ENCODE measurements at places on chromosomes 4 and X.
A peak's percentile ranks its signal among the peaks of the same experiment; 100 is the strongest.

DNA sequence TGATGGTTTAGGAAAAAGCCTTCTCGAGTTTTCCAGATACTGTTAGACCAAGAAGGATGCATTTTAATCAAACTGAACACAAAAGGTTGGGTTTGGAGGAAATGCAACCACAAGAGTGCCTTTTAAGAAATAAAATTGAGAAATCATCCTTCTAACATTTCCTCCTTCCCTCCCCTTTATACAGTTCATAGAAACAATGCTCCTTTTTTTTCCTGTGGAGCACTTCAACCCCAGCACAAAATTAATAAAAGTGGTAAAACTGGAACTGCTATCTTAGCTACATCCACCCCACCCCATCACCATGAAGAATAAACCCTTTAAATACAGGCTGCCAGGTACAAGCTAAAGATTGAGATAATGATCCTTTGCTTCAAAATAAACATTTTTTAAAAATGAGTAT lies 211.1 kb downstream of the RELL1 start:
- no peak for DNase-seq

- DNase-seq: peak; percentile 70
Observed at GRCh38 chr4:1290165-1290977, 680 bp downstream of the MAEA start.

DNA sequence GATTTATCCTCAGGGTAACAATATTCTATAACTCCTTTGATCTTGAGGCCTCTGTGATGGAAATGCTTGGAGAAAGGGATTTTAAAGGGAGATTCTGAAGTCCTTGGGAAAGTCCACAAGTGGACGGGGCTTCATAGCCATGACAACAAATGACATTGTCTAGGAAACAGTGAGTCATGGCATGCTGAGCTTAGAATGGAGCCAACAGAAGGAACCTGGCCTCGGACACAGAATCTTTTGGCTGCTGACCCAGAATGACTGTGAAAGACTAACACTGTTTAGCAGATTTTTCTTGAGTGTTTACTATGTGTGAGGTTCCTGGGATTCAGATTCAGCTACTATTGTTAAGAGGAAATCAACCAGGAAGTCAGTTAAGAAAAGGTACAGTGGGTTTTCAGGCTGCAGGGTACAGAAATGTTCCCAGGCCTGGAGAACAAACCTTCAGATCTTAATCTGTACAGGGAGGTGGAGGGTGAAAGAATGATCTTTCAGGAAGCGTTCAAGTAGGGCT lies 18.1 kb upstream of the CXCL2 start:
- DNase-seq: no peak

DNA sequence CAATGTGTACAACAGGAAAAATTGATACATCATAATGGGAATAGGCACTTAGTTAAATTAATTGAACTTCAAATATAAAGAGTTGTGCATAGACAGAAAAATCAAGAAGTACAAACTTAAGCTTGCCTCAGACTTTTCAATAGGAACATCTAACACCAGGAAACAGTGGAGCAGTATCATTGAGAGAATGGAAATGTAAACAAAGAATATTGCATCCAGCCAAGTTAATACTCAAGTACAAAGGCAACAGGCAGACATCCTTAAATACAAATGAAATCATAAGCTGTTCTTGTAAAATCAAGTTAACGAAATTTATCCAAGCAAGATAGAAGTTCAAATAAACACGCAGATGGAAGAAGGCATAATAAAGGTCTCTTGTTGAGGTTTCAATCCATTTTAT lies 71.2 kb upstream of the TLR2 start:
- DNase-seq: no peak

GRCh38 chrX:81304563-81304962 lies 102.7 kb downstream of the SH3BGRL start:
- DNase-seq: no peak

DNA sequence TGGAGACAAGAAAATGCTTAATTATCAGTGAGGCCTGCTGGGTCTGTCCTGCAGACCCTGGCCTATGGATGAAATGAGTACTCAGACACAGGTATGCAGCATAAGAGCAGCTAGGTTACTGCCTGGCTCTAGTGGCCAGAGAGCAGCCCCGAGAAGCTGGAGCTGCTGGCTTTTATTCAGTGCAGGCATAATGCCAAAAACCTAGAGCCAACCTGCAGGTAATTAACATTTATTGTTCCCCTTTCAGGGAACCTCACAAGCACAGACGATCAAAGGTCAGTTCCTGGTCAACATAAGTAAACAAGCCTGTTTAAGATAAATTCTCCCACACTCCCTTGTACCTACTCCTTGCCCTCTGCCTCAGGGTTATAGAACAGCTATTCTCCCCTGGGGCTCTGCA lies 13.3 kb downstream of the IDS start:
- no peak for DNase-seq

GRCh38 chr4:156771171-156771837 lies 200.3 kb downstream of the PDGFC start:
- no peak for DNase-seq
